ENCODE measurements at places on chromosomes 3 and 15. TPM values are rescaled to one million over a fixed set of nuclear protein-coding genes. Genes with fewer than 3 reads are reported as not detected.

DNA sequence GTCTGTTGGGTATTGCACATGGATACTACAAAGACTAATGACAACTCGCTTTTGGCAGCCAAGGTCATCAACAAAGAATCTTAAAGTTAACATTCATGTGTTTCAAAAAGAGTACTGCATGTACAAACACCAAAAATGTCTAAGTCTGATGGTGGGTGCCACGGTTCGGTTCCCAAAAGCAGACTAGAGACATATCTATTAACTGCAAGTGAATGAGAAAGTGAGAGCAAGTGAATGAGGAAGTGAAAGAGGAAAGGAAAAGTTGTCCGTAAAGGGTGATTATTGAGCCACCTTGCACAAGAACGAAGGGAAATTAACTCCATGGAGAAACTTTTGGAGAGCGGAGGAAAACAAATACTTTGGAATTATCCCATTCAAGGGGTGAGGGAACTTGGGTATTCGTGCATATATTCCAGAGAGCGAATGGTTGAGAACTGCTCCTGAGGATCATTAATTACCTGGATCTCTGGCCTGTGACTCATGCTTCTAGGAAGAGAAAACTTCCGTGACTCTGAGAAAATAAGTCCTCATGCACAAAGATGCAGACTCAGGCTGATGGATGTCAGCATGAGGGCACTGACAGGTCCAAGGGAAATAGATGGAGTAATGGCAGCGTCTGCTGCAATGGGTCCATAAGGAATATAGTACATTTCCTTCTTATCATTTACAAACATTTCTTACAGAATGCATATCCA lies 336.5 kb upstream of the TGFBR2 start:
- peaks cover 10% of the 10 kb centered on the region for H3K4me1 ChIP-seq
- peak overlapping the region; percentile 49 for H3K4me3 ChIP-seq
- no peaks in the 10 kb centered on the region for H3K27me3 ChIP-seq
- DNase-seq, result peak; percentile 74
- no peaks in the 10 kb centered on the region for H3K36me3 ChIP-seq

GRCh38 chr15:98647026-98647773 lies 1.1 kb upstream of the IGF1R start:
- H3K4me1 ChIP-seq, result peaks cover 6% of the 10 kb centered on the region
- peak; percentile 93 for DNase-seq
- H3K36me3 ChIP-seq, result no peaks in the 10 kb centered on the region
- H3K27ac ChIP-seq, result peak overlapping the region; percentile 92
- peak overlapping the region; percentile 96 for H3K4me3 ChIP-seq
- H3K27me3 ChIP-seq, result no peaks in the 10 kb centered on the region

- H3K4me3 ChIP-seq, result no peak overlapping the region
- H3K36me3 ChIP-seq, result no peaks in the 10 kb centered on the region
- no peak overlapping the region for H3K27ac ChIP-seq
- no peak for DNase-seq
These were observed 201.6 kb downstream of the EDEM1 start for GRCh38 chr3:5389057-5389456.

DNA sequence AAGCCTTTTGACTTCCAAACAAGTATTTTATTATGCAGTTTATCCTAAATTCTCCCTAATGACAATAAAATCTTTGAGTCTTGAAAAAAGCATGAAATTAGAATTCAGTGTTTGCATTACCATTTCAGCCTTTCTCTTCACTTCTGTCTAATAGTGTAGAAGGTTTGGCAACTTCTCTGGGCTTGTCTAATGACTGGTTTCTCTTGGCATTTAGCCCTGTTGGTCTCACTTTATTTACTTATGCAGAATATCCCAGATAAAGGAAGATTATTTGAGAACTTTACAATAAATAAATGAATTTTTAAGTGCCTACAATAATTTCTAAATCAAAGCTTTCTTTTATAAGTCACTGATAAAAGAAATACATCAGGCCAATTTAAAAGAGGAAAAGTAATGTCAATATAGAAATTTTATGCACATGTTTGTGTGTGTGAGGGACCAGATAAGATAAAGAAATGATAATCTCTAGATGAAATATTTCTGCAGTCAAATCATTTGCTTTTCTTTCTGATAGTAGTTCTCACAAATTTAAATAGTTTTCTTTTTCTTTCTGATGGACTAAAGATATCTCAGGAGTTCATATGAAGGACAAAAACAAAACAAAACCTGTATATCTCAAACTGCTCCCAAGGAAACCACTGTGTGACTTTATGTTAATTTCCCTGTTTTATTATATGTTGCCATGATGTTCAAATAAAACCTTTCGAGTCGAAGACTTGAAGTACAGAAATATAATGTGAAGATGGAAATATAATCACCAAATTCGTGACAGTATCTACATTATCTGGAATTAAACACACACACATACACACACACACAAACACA lies 533.1 kb upstream of the CBLB start:
- no peaks in the 10 kb centered on the region for H3K4me1 ChIP-seq
- H3K27ac ChIP-seq, result no peak overlapping the region
- no peak for DNase-seq
- H3K36me3 ChIP-seq, result no peaks in the 10 kb centered on the region
- H3K4me3 ChIP-seq, result no peak overlapping the region

DNA sequence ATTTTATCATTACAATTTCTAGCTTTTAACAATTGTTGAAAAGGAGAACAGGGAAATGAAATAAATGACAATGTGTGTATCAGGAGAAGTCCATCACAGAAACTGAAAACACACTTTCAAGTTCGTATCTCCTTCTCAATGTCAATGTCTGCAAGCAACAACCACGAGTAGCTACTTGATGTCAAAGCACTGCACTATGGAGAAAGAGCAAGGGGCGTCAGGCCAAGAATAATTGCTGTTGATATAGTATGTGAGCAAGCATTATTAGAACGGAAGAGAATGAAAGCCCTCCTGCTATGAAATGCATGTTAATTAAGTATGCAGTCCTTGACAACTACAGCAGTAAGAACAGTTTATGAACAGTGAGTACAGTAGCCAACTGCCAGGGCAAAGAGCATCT lies 1250.1 kb downstream of the ZPLD1 start:
- no peak for DNase-seq
- no peaks in the 10 kb centered on the region for H3K4me1 ChIP-seq
- H3K4me3 ChIP-seq, result no peak overlapping the region

DNA sequence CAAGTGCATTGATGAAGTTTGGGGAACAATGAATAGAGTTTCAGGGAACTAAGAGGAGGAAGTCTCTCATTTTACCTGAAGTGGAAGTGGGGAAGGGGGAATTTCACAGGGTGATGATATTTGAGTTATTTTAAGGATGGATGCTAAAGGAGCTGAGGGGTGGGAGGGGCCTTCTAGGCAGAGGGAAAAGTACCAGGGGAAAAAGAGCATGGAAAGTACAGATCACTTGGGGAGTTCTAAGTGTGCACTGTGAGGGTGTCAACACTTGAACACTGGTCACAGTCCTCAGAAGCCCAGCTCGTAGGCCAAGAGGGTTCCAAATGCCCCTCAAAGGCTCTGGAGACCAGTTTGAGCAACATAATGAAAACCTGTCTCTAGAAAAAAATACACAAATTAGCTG lies 18.2 kb downstream of the LAMP3 start:
- DNase-seq, result no peak
- no peak overlapping the region for H3K27ac ChIP-seq
- no peak overlapping the region for H3K4me3 ChIP-seq
- no peaks in the 10 kb centered on the region for H3K36me3 ChIP-seq

DNA sequence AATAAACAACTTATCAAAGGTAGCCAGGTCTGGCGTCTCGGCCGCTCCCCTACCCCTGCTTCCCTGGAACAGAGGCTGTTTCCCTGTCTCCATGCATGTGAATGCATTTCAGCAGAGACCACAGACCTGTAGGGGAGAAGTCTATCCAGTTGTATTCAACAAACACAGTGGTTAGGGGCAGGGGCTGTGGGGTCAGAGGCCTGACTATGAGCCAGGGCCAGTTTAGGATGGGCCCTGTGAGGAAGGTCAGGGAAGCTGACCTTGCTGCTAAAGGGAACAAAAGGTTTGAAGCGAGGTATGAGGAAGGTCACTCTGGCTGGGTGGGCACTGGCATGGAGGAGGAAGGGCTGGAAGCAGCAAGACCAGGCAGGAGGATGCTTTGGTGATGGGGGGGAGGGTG lies 184.6 kb downstream of the XXYLT1 start:
- no peaks in the 10 kb centered on the region for H3K27me3 ChIP-seq
- peak; percentile 51 for DNase-seq
- no peak overlapping the region for H3K27ac ChIP-seq

DNA sequence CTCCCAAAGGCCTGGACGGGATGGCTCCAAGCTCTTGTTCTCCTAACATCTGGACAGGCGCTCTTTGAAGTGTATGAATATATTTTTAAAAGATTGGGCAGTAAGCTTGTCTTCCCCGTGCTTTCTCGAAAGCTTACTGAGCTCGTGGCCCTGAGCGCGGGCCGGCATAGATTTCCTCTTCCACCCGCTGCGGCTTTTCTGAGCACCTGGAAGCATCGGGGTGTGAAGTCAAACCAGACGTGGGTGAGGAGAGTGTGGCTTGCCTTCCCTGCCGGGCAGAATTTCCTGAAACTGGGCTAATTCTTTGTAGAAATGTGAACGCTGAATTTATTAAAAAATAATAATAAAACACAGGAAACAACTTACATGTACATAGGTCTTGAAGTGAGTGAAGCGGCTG lies 25.9 kb downstream of the GPR160 start:
- H3K27ac ChIP-seq, result no peak overlapping the region
- H3K36me3 ChIP-seq, result peaks cover 5% of the 10 kb centered on the region
- no peak for DNase-seq
- H3K27me3 ChIP-seq, result no peaks in the 10 kb centered on the region
- H3K4me3 ChIP-seq, result no peak overlapping the region

GRCh38 chr3:188664795-188665194 lies 507.0 kb upstream of the TPRG1 start:
- H3K4me3 ChIP-seq, result no peak overlapping the region
- no peaks in the 10 kb centered on the region for H3K36me3 ChIP-seq
- DNase-seq, result no peak
- no peak overlapping the region for H3K27ac ChIP-seq

GRCh38 chr3:49470714-49471420 lies 800 bp downstream of the DAG1 start:
- peaks cover 35% of the 10 kb centered on the region for H3K4me1 ChIP-seq
- H3K36me3 ChIP-seq, result no peaks in the 10 kb centered on the region

GRCh38 chr3:123853686-123854372 lies 30.3 kb downstream of the MYLK start:
- no peaks in the 10 kb centered on the region for H3K4me1 ChIP-seq
- H3K4me3 ChIP-seq, result no peak overlapping the region
- no peaks in the 10 kb centered on the region for H3K36me3 ChIP-seq
- H3K27me3 ChIP-seq, result no peaks in the 10 kb centered on the region

- no peak overlapping the region for H3K4me3 ChIP-seq
- H3K36me3 ChIP-seq, result peaks cover 17% of the 10 kb centered on the region
- H3K27ac ChIP-seq, result no peak overlapping the region
- H3K27me3 ChIP-seq, result no peaks in the 10 kb centered on the region
- no peak for DNase-seq
These were observed 55.8 kb upstream of the NR2F2 start for GRCh38 chr15:96274698-96275097.

DNA sequence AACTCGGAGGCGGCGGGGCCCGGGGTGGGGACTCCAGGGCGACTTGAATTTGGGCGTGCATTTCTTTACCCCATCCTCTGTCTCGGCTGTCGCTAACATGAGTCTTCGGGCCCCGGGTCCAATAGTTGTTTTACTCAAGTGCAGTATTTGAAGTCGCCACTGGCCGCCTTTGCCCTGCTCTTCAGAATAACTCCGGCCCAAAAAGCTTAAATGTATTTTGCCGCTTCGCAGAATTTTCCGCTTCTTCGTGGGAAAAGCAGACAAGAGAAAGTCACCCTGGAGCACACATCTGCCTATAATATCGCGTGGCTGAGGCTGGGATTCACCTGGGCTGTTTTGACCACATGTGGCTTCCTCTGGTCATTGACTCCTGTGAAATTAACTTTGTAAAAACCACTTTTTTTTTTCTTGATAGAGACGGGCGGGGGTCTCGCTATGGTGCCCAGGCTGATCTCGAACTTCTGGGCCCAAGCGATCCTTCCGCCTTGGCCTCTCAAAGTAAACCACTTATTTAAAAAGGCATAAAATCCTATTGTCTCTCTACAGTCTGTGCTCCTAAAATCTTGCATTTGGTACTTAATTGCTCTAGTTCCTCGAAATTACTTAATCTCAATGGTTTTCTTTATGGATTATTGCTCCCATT lies 676 bp downstream of the CNOT10 start:
- no peak for DNase-seq
- H3K4me3 ChIP-seq, result peak overlapping the region; percentile 82
- peak overlapping the region; percentile 86 for H3K27ac ChIP-seq
- no peaks in the 10 kb centered on the region for H3K27me3 ChIP-seq
- H3K4me1 ChIP-seq, result peaks cover 29% of the 10 kb centered on the region

- H3K27ac ChIP-seq, result no peak overlapping the region
- H3K4me1 ChIP-seq, result no peaks in the 10 kb centered on the region
- H3K27me3 ChIP-seq, result no peaks in the 10 kb centered on the region
- peak; percentile 71 for DNase-seq
- no peaks in the 10 kb centered on the region for H3K36me3 ChIP-seq
These were observed 25.4 kb downstream of the WNT7A start for GRCh38 chr3:13854492-13854891.

DNA sequence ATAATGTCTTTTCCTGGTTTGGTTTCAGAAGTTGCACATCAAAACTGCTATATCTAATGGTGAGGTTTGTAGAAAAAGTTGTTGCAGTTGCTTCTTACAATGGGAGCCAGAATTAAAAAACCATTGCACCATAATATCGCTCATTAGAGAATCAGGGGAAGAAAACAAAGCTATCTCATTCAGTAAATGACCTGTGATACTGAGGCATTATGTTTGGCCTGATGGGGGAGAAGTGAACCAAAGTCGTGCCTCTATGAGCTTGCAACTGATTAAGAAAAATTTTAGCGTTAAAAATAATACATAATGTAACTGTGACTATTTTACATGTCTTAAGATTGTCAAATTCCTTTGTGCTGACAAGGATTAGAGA lies 60.2 kb upstream of the ARHGEF26 start:
- H3K36me3 ChIP-seq, result no peaks in the 10 kb centered on the region
- no peak for DNase-seq
- no peaks in the 10 kb centered on the region for H3K27me3 ChIP-seq
- no peak overlapping the region for H3K4me3 ChIP-seq
- no peaks in the 10 kb centered on the region for H3K4me1 ChIP-seq

DNA sequence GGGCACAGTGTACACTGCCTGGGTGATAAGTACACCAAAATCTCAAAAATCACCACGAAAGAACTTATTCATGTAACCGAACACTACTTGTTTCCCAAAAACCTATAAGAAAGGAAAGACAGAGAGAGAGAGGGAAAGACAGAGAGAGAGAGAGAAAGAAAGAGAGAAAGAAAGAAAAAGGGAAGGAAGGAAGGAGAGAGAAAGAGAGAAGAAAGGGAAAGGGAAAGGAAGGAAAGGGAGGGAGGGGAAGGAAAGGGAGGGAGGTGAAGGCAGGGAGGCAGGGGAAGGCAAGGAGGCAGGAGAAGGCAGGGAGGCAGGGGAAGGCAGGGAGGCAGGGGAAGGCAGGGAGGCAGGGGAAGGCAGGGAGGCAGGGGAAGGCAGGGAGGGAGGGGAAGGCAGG lies 48.2 kb downstream of the ANXA2 start:
- no peaks in the 10 kb centered on the region for H3K4me1 ChIP-seq
- no peaks in the 10 kb centered on the region for H3K27me3 ChIP-seq
- no peak overlapping the region for H3K4me3 ChIP-seq
- DNase-seq, result no peak
- H3K36me3 ChIP-seq, result peaks cover 10% of the 10 kb centered on the region

Gene P2RY1
- 0.50 TPM for polyA plus RNA-seq

Gene LRRC31
- not detected for polyA plus RNA-seq

Gene XCR1
- 0.26 TPM for polyA plus RNA-seq

Gene AZI2
- 17.9 TPM for polyA plus RNA-seq

Gene NPRL2
- polyA plus RNA-seq, result 23.0 TPM

Gene C3orf20
- not detected for polyA plus RNA-seq

Gene HYAL1
- polyA plus RNA-seq, result 46.6 TPM

All from spleen (tissue), 13 donors.